ENCODE measurements at places on chromosomes 5 and 9.

- no peak for DNase-seq
These were observed 198.3 kb downstream of the ERCC6L2 start for GRCh38 chr9:96073531-96074480.

- peak; percentile 9 for DNase-seq
These were observed 74.3 kb downstream of the DCP2 start for GRCh38 chr5:113050721-113051382.

GRCh38 chr5:158754018-158754514 lies 345.6 kb downstream of the EBF1 start:
- no peak for DNase-seq

GRCh38 chr5:145160679-145161078 lies 674.5 kb downstream of the PRELID2 start:
- DNase-seq: no peak

- no peak for DNase-seq
These were observed 296.4 kb downstream of the TLR4 start for GRCh38 chr9:118000581-118000980.

DNA sequence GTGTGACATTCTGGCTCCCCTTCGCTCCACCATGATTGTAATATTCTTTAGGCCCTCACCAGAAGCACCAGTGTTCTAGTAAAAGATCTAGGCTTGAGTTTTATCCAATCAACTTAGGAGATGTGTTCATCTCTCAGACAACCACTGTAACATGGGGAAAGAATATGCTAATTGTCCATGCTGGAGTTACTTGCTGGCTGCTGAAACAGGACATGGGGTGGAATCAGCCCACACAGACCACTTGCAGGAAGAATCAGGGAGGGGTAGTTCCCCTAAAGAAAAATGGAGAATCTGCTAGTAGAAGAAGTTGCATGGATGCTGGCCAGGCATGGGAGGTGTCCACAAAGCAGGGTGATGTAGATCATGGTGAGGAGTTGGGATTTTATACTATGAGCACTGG lies 86.2 kb downstream of the FEM1C start:
- no peak for DNase-seq

GRCh38 chr5:166370928-166371690 lies 1920.3 kb upstream of the WWC1 start:
- DNase-seq: no peak

DNA sequence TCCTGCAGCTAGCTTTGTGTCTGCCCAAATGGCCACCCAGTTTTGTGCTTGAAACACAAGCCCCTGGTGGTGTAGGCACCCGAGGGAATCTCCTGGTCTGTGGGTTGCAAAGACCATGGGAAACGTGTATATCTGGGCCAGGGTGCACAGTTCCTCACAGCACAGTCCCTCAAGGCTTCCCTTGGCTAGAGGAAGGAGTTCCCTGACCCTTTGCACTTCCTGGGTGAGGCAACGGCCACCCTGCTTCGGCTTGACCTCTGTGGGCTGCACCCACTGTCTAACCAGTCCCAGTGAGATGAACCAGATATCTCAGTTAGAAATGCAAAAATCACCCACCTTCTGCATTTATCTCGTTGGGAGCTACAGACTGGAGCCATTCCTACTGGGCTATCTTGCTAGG lies 865.0 kb upstream of the ACO1 start:
- DNase-seq: no peak

- no peak for DNase-seq
These were observed 682 bp downstream of the DHX29 start for GRCh38 chr5:55306641-55307382.

GRCh38 chr9:127660886-127661741 lies 45.7 kb upstream of the CFAP157 start:
- no peak for DNase-seq

- DNase-seq: no peak
These were observed 315.3 kb upstream of the PTGER4 start for GRCh38 chr5:40364441-40364840.

GRCh38 chr5:103774721-103775120 lies 212.1 kb upstream of the NUDT12 start:
- DNase-seq: no peak

- DNase-seq: no peak
These were observed 104.9 kb downstream of the ARL15 start for GRCh38 chr5:54205453-54205852.

DNA sequence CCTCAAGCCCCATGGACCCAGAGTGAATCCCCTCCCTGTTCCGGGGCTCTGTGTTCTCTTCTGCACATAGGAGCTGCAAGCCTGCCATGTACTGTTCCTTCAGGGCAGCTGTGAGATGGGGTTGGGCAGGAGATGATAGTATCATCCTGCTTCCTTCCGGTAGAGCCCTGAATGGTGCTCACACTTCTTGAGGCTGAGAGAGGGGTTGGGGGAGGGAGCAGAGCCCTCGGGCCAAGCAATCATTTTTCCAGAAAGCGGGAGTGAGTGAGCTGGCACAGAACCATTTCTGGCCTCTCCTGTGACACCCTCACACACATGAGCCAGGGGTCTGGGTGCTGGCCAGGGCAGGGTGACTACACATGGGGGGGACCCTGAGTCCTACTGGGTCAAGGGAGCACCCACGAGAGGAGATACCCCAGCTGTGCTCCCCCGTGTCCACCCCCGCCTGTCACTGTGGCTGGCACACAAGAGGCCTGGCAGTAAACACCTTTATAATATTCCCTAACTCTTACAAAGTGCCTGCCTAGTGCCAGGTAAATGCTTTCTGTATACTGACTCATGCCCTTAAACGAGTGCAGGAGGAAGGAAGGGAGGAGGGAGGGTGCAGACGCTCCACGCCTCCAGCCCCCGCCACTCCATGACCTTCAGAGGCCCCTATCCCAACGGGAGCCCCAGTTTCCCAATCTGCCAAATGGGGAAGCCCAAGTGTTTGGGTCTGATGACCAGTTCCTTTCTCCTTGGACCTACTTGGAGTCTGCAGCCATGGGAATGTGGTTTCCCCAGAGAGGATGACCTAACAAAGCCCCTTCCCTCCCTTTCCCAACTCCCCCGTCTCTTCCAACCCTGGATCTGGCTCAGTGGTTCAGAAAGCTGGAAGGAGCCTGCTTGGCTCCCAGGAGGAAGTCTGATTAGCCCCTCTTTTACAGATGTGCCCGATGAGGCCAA lies 15.5 kb downstream of the AKNA start:
- DNase-seq: no peak

DNA sequence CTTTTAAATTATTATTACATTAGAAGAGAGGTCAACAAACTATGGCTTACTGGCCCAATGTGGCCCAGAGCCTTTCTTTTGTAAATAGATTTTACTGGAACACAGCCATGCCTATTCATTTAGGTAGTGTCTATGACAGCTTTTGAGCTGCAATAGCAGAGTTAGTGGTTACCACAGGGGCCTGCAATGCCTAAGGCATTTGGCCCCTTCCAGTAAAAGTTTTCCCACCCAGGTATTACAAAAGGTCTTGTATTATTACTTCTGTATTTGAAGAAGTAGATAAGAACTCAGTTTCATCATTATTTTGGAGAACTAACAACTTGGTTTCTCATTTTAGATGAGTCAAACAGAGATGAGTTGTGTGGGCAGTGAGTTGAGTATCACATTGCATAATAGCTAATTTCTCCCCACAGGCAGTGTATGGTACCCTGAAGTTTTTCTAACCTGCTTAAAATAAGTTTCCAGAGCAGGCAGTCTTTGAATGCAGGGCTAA lies 9.5 kb downstream of the MTRR start:
- DNase-seq: no peak

DNA sequence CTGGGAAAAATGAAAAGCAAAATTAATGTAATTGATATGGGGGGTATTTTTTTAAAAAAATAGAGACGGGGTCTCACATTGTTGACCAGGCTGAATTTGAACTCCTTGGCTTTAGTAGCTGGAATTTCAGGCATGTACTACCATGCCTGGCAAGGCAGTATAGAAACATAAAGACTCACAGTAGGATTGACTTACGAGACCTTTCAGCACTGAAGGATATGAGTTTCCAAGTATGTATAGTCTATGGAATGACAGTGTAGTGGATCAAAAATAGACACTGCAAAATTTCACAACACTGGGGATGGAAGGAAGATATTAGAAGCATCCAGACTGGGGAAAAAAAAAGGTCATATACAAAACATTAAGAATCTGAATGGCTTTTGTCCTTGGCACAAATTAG lies 6.8 kb downstream of the DCP2 start:
- no peak for DNase-seq

- no peak for DNase-seq
These were observed 33.7 kb downstream of the AP3S1 start for GRCh38 chr5:115875447-115875846.

Data from activated T-helper 1 cell treated with anti-CD3 and anti-CD28 coated beads, Interleukin-2, amount 50 U/mL, for 16 hours (primary cell).